ENCODE measurements at places on chromosomes 5 and 9.

DNA sequence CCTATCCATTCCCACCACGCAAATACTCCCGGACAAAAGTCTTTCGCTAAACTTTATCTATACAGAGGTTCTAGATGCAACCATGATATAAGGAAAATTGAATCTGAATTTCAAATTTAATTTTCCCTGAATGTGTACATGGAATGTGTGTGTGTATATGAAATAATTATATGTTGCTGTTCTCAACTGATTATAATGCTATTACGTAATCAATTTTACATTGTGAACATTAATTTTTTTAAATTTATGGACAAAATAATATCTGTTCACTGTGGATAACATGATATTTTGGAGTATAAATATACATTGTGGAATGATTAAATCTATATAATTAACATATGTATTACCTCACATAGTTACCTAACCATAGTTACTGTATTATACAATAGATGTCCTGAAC is 1250.6 kb downstream of the EFNA5 start:
- ATAC-seq: no peak

DNA sequence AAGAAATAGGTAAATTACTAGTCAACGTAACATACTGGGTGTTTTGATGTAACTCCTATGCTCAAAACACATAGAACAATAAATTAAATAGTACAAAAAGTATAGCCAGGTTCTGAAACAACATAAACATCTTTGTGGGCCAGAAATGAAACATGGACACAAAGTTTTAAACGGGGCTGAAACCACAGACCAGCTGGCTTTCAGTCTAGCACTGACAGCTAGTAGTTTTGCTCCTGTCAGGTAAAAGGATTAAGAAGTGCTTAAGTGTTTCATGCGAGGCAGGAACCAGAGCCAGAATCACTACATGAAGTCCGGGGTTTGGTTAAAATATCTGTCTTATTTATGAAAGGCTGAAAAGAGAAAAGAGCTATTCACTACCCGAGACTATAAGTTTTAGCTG is 19.5 kb downstream of the DCAF10 start:
- ATAC-seq: no peak

DNA sequence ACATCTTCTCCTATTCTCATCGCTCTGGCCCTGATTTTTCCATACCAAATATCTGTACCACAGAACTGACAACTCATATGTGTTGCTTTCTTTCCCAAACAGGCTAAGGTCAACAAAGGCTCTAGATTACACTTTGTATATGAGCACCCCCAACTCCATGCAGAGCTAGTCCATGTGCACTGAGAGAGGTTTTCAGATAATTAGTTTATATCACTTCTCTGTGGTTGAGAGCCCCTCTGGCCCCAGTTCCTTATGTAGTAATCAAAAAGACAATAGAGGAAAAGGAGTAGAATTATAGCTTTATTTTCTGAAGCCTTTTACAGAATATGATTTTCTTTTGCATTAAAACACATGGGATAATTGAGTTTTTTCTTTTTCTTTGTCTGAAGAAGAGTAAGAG is 120.0 kb downstream of the TRIO start:
- ATAC-seq: no peak

DNA sequence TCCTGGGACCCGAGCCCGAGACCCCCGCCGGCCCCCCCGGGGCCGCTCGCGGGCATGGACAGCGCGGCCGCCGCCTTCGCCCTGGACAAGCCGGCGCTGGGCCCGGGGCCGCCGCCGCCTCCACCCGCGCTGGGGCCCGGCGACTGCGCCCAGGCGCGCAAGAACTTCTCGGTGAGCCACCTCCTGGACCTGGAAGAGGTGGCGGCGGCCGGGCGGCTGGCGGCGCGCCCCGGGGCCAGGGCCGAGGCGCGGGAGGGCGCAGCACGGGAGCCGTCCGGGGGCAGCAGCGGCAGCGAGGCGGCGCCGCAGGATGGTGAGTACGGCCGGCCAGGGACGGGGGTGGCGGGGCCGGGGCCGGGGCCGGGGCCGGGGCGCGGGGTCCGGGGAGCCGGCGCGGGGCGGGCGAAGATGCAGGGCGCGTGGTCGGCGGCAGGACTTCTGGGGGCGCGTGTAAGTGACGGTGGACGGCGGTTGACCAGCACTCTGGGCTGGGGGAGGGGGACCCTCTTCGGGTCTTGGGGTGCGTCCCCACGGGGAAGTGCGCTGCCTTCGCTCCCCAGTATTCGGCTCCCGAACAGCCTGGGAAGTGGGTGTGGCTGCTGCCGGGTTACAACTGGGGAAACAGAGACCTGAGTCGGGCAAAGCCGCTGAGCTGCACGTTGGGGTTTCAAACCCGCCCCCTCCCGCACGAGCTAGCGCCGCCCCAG is 520 bp downstream of the PRRX2 start:
- peak; percentile 27 for ATAC-seq
